NCI-H2081 treated with DMSO at 0.1 percent for 48 hours (cell line): ENCODE measurements at places on chromosomes 13 and 19.

GRCh38 chr19:30309905-30310601 lies 62.1 kb upstream of the ZNF536 start:
- DNase-seq: no peak

GRCh38 chr13:51801631-51802099 lies 2.3 kb downstream of the DHRS12 start:
- DNase-seq: no peak

DNA sequence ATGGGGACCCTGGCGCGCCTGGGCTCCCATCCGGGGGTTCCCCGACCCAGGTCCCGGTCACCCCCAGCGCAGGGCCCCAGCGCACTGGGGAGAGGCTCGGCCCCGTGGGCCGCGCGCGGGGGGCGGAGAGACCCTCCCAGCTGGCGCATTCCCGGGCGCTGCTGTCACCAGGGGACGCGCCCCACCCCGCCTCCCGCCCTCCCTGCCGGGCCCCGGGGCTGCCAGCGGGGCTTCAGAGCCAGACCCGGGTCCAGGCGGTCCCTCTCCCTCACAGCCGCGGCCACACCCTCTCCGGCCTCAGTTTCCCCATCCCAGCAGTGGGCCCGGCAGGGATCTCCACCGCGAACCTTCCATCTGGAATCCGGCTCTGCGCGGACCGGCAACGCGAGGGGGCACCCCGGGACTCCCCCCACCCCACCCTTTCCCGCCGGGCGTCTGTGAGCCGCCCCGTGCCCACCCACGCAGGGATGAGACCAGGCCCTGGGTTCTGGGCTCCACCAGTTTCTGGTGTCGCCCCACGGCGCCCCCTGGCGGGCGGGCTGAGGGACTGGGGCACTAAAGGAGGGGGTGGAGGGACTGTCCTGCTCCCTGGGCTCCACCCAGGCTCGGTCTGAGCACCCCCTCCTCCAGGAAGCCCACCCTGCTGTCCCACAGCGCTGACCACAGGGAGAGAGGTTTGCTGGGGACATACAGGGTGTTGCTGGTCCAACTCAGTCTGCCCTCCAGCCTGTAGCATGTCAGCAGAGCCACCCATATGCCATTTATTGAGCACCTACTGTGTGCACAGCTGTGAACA lies 878 bp upstream of the ADAMTSL5 start:
- no peak for DNase-seq

DNA sequence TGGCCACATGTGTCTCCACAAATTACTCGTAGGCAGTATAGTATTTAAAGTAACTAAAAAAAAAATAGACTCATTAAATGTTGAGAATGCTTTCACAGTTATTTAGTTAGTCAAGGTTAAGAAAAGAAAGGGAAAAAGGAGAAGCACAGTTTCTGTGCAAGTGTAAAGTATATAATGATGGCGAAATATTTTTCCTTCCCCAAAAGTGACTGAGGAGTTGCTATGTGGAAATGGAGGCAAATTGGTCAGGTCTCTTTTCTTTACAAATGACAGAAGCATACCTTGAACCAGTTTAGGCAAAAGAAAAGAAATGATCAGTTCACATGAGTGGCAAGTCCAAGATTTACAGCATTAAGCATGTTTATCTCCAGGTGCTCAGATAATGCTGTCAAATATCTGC lies 18.0 kb downstream of the CSNK1A1L start:
- DNase-seq: no peak

- no peak for DNase-seq
Observed at GRCh38 chr13:44098559-44098958, 218.9 kb downstream of the LACC1 start.

GRCh38 chr19:6564393-6564792 lies 26.6 kb downstream of the CD70 start:
- no peak for DNase-seq

- DNase-seq: no peak
Observed at GRCh38 chr13:82654143-82654542, 1228.1 kb downstream of the SLITRK1 start.

DNA sequence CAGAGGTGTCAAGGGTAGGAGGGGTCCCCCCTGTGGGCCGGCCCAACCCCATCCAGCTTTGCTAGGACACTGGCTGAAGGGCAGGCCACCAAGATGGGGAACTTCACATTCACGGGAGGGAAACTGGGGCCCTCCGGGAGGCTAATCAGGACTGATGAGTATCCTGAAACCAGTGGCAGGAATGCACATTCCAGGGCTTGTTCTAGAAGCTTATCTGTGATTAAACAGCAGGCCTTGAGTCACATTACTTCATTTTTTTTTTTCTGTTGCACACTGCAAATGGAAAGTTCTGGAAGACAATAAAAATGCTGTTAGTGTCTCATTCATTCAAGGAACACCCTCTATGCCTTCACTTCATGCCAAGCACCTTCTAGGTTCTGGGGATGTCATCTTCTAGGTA lies 15.5 kb upstream of the SIGLEC11 start:
- no peak for DNase-seq

DNA sequence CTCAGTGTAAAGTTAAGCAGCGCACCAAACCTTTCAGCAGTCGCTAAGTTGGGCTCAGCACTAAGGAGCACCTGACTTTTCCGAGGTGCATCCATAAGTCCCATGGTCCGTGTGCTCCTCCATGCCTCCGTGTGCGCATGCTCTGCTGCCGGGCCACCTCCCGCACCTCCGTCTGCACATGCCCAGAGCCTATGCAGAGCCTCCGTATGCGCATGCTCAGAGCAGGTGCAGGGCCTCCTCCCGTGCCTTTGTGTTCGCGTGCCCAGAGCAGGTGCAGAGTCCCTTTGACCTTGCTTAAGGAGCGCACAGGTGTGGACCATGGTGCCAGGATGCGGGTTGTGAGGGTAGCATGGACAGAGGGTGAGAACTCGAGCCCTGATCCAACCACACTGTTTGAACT lies 46.0 kb downstream of the ATP11A start:
- no peak for DNase-seq

DNA sequence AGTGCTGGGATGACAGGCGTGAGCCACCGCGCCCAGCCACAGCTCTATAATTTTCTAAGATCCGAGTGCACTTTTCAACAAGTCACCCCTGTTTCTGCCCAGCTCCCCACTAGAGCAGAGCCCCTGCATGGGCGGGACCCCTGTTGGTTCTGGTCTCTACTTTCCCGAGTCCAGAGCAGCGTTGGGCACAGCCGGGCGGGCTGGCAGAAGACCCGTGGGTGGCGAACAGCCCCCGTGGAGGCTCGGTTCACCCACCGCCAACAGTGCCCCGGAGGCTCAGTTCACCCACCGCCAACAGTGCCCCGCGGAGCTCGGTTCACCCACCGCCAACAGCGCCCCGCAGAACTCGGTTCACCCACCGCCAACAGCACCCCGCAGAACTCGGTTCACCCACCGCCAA lies 40.8 kb downstream of the ADPRHL1 start:
- no peak for DNase-seq

GRCh38 chr13:28128926-28129325 lies 9.4 kb upstream of the PAN3 start:
- no peak for DNase-seq

GRCh38 chr13:78660495-78660857 lies 1.5 kb upstream of the OBI1 start:
- DNase-seq: no peak

DNA sequence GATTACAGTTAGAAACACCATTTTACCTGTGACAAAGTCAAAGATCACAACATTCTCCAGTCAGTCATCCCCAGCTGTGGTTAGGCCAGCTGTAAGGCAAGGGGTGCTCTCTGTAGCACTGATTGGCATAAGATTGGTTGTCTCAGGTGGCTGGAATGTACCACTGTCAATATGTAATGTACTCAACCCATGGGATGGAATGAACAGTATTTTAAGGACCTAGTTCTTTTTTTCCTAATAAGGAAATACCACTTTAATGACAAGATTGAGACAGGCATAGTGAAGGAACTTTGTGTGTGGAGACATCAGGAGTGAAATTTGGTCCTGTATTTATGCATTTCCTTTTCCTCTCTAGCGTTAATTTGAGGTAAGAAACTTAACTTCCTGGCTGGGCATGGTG lies 310.7 kb downstream of the ITGBL1 start:
- DNase-seq: no peak

DNA sequence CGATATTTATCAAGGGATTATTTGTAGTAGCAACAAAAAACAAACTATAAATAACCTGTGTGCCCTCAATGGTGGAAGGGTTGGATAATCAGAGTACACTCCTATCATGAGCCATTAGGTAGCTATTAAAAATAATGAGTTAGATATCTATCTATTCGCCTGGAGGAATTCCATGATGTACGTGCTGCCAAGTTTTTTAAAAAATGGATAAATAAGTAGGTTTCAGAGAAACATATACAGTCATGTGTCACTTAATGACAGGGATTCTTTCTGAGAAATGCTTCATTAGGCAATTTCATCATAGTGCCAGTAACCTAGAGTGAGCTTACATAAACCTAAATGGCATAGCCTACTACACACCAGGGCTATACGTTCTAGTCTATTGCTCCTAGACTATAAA lies 6.2 kb upstream of the OR1I1 start:
- DNase-seq: no peak

DNA sequence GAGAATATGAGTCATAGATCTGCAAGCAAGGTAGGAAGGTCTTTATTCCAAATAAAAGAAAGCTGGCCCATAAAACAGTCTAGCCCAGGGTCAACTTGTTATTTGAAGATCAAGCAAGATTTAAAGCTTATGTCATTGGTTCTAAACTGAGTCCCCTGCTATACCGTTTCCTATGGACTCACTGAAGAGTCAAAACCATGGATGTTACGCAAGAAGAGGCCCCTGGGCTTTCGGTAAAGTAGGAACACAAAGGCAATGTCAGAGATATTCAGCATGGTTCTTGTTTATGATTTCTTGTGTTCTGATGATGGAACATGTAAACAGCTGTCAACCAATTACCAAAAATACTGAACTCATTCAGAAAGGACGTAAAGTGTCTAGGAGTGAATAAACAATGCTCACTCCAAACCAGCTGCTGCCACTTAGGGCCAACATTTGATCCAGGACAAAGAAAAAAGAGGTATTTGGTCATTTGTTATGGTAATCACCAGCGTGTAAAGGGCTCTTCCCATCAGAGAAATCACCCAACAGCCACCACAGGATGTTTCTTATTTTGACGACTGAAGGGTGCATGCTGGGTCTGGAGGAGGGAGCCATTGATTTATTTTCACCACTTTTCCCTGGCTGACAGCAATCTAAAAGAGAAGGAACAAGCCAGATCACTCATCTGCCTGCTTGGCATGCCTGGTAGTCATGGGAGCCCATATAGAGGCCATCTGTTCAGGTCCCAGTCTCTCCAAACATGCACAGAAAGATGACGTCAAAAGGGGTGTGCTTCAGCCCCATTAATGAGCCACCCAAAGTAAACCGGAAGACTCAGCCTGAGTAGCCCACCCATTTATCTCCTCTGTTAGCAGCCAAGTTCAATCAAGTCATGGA lies 68.3 kb downstream of the FGF14 start:
- DNase-seq: no peak

DNA sequence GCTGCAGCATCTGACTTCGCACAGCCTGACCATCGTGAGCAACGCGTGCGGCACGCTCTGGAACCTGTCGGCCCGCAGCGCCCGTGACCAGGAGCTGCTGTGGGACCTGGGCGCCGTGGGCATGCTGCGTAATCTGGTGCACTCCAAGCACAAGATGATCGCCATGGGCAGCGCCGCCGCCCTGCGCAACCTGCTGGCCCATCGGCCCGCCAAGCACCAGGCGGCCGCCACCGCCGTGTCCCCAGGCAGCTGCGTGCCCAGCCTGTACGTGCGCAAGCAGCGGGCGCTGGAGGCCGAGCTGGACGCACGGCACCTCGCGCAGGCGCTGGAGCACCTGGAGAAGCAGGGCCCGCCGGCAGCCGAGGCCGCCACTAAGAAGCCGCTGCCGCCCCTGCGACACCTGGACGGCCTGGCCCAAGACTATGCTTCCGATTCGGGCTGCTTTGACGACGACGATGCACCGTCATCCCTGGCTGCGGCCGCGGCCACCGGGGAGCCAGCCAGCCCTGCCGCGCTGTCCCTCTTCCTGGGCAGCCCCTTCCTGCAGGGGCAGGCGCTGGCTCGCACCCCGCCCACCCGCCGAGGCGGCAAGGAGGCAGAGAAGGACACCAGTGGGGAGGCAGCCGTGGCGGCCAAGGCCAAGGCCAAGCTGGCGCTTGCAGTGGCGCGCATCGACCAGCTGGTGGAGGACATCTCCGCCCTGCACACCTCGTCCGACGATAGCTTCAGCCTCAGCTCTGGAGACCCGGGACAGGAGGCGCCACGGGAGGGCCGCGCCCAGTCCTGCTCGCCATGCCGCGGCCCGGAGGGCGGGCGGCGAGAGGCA lies 13.6 kb downstream of the C19orf25 start:
- no peak for DNase-seq

- DNase-seq: no peak
Observed at GRCh38 chr13:40960716-40961115, 58.4 kb downstream of the ELF1 start.

GRCh38 chr19:46537136-46538097 lies 41.8 kb upstream of the PNMA8B start:
- DNase-seq: no peak

- no peak for DNase-seq
Observed at GRCh38 chr19:49781394-49781793, 14.6 kb downstream of the AP2A1 start.

DNA sequence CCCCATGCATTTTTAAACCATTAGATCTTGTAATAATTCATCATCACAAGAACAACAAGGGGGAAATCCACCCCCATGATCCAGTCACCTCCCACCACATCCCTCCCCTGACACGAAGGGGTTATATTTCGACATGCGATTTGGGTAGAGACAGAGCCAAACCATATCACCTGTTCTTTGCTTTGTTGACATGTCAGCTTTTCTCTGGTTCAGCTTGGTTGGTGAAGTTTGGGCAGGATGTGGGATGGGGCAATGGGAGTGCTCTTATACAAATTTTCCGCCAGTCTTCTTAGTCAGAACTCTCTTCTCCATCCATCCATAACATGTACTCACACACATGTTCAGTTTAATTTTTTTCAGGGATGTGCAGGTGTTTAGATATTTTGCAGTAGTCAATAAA lies 12.9 kb downstream of the TPP2 start:
- DNase-seq: no peak

DNA sequence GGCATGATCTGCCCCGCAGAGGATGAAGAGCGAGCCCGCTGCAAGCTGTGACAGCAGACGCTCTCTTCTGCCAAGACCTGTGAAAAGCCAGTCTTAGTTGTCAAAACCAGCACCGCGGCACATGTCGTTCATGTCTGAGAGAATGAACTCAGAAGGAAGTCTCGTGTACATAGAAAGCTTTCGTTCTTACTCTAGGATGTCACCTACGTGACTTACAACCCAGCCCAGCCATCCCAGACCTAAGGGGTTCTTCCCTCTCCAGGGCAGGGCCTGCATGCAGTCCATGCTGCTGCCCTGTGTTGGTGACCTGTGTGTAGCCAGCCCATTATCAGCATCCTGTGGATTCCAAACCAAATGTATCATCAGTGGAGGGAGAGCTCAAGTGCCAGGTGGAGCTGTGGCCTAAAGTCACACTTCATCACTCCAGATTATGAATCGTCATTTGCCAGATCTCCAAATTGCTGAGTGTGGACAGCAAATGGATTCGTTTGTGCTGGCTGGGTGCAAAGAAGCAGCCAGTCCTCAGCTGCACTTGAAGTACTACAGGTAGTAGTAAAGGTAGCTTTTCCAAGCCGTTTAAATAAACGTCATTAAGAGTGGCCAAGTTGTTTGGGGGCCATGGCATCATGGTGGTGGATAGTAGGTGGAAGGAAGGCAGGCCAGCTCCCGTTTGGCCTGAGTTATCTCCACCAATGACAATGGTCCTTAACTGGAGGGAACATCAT lies 73.9 kb upstream of the GPR183 start:
- no peak for DNase-seq

GRCh38 chr19:10228920-10229319 lies 2.2 kb downstream of the S1PR2 start:
- DNase-seq: no peak

- DNase-seq: no peak
Observed at GRCh38 chr13:75264611-75265010, 217.4 kb downstream of the TBC1D4 start.
